Stimulated activated CD4-positive, alpha-beta T cell treated with anti-CD3 and anti-CD28 coated beads, TNF-alpha, amount 100 ng/mL, for 4 hours (primary cell): ENCODE measurements at places on chromosomes 12 and 14.

GRCh38 chr12:52285172-52285745, 6.1 kb downstream of the KRT81 start:
- no peak for DNase-seq

GRCh38 chr12:49327887-49328286, 4.8 kb downstream of the TROAP start:
- DNase-seq: no peak

GRCh38 chr14:72614891-72615415, 278.9 kb downstream of the DPF3 start:
- DNase-seq: no peak

GRCh38 chr12:57460841-57461275, 1.3 kb downstream of the GLI1 start:
- no peak for DNase-seq

DNA sequence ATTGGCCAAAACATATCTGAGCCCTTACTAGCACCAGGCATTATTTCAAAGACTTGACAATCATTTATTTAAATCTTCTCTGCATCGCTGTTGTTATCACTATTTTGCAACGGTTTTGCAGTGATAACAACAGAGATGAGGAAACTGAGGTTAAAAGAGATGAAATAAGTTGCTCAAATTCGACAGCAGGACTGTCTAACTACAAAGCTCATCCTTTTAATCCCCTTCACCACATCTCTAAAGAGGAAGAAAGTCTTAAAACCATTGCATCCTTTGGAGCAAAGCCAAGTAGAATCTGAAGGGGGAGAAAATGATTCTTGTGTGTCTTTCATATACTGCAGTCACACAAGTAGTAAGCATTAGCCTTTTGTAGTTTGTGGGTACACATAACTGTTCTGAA, 14.8 kb upstream of the ETNK1 start:
- no peak for DNase-seq

DNA sequence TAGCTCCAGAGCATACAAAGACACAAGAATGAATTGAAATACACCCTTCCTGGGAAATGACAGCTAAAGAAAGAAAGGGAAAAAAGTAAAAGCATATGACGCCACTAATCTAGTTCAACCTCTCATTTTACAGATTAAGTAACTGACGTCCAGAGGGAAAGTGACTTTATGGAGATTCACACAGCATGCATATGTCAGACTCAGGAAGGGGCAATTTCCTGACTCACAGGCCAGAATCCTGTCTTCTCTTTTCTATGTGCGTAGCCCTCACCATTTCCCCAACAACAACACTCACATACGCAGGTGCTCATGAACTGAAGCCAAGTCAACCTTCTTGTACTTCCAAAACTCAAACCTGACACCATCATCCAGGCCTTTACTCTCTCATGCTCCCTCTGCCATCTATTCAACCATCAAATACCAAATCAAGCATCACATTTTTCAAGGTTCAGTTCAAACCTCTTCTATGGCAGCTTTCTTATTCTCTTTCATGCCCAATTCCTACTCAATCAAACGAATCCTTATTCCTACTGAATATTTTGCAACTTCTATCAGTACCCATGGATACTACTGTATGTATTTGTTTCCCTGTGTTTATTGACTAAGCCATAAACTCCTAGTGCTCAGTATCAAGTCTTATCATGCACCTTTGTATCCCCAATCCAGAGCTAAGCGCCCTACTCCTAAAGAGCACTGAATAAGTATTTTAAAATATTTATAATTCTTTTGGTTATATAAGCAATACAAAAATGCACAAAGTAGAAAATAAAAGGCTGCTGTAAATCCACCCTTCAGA, 52.8 kb downstream of the STXBP6 start:
- no peak for DNase-seq

DNA sequence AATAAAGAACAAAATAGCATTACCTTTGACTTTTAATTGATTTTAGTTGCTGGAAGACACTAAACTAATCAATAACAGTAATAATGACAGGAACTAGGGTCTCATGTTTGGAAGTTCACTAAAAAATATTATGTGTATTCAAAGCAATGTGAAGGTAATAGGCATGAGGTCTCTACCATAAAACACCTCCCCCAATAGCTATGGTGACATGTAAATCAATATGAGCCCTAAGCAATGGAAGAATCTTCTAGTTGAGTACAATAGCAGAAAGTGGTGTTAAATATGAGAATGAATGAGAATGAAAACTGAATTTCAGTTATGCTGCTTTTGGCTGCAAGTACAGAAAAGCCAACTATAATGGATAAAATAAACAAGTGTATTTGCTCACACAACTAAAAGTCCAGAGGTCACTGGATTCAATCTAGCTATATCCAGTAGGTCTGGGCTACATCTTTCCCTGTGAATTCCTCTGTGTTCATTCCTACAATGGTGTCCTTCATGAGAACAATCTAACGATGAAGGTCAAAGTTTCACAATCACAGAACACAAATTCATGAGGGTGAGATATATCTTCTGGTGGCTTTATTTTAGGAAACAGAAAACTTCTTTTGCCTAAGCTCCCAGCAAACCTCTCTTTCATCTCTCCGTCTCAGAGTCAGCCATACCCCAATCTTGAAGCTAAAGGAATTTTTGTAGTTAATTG, 728.0 kb downstream of the FSCB start:
- no peak for DNase-seq

DNA sequence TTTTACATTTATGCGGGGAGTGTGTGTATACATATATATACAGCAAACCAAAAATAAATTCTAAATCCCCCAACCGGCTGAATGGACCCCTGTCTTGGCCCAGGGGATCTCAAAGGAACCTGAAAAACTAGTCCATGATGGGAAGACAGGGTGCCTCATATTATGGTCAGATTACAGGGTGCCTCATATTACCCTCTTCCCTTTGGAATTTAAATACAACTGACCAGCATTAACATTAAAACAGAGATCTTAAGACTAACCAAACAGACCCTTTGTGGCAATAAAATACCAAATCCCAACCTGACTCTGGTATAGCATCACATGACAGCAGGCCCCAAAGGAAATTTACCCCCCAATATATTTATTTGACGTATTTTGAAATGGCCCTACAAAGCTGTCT, 17.0 kb downstream of the GSTZ1 start:
- DNase-seq: no peak

GRCh38 chr12:108345716-108346633, 6.9 kb upstream of the CMKLR1 start:
- DNase-seq: no peak

DNA sequence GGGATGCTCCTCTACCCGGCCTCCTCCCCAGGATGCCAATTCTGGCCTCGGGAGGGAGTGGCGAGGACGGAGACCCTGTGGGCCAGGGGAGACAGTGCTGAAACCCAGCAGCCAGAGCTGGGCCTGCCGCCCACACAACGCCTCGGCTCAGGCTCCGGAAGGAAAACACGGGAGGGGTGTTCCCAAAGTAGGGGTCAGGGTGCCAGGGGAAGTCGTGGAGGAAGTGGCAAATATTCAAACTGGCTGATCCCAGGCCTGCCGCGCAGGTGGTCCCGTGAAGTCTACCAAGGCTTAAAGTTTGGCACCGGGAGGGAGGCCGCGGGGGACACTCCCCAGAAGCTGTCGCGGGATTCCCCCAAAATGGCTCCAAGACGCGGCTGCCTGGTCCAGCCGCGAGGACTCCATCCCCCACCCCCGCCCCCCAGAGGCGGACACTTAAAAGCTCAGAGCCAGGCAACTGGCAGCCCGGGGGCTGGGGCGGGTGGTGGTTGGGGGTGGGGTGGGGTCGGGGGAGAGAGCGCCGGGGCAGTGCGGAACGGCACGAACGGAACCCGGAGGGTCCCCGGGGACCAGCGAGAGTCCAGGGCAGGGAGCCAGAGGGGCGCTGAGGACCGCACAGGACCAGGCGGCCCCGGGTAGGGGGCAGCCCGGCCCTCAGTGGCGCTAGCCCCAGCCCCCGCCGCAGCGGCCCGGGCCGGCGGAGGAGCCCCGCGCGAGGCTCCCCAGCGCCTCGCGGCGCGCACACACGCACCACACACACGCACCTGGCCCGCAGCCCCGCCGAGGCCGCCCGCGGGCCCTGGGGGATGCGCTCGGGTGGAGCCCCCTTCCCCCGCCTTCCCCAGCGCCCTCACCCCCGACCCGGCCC, 20.0 kb downstream of the BEGAIN start:
- DNase-seq: no peak

GRCh38 chr12:18479256-18479655, 217.9 kb downstream of the PIK3C2G start:
- DNase-seq: no peak
